ENCODE measurements at places on chromosomes 7 and 10.

DNA sequence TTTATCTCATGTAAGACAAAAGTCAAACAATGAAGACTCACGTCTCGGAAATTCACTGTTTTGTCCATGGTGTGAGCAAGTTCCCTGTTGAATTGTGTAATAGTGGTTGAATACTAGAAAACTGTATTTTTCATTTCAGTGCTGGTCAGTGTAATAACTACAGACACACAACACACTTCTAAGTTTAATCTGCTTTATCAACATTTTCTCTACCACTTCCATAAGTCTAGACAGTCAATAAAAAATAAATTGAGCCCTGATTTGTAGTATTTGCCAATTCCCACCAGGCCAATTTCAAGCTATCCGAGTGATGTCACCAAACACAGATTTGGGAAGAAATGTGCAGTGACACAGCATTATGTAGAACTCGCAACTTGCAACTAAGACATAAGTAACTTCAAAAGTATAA, 81.9 kb downstream of the GPR141 start:
- DNase-seq, result no peak

- no peak for DNase-seq
Observed at GRCh38 chr7:85068799-85069198, 118.1 kb downstream of the SEMA3D start.

DNA sequence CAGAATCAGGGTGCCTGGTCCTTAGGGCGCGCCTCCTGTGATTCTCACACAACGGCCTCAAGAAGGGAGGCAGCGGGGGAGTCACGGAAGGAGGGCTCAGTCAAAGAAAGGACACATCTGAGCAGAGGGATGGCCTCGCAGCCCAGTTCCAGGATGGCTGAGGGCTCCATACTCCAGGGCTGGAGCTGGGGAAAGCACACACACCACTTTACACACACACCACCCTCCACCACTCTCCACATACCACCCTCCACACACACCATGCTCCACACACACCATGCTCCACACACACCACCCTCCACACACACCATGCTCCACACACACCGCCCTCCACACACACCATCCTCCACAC, 22.2 kb downstream of the PRKAG2 start:
- no peak for DNase-seq

DNA sequence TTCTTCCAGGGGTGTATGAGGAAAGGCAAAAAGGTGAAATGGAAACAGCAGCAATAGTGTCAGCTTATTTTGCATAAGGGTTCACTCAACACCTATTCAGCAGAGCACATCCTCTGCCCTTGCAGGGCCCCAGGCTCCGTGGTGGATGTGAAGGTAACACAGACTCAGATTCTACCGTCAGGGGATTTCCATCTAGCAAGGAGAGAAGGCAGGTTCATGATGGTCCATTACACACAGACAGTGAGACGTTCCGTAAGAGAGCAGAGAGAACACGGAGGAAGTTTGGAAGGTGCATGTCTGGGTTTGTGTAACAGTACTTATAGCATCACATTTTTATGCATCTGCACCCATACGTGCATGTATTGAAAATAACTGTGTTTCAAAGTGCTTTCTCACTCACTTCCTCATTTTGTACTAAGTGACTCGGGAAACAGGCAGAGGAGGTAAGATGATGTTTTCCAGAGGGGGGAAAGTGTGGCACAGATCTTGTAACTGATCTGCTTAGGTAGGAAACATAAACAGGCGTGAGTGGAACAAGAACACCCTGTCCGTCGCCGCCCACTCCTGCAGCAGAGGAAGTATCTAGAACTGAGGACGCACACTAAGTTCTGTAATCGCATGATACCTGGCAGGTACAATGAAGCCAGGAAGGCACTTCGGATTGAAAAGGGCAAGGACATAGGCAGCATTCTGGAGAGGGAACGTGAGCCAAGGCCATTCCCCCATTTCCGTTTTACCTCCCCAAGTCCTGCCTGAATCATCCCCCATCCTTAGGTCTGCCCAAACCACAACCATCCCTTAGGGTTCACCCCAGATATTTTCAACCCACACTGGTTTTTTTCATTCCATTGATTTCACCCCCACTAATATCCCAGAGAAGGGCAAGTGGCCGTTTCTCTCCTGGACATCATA, 1.0 kb upstream of the ENO4 start:
- DNase-seq, result no peak

- DNase-seq, result no peak
Observed at GRCh38 chr7:47415318-47416212, 166.3 kb downstream of the TNS3 start.

DNA sequence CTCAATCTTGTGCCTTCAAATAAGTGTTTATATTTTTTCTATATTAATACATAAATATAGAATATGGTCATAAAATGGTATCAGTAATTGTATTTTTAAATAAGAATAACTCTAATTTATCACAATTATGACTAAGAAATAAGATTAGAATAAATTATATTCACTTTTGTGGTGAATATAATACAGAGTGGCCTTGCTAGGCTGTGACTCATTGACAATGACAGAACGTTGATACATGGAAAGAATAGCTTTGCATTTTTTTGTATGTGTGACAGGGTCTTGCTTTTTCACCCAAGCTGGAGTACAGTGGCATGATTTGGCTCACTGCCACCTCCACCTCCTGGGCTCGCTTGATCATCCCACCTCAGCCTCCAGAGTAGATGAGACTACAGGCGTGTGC, 47.8 kb upstream of the PCLO start:
- DNase-seq, result no peak

GRCh38 chr10:114688786-114689185, 30.7 kb upstream of the ABLIM1 start:
- no peak for DNase-seq

DNA sequence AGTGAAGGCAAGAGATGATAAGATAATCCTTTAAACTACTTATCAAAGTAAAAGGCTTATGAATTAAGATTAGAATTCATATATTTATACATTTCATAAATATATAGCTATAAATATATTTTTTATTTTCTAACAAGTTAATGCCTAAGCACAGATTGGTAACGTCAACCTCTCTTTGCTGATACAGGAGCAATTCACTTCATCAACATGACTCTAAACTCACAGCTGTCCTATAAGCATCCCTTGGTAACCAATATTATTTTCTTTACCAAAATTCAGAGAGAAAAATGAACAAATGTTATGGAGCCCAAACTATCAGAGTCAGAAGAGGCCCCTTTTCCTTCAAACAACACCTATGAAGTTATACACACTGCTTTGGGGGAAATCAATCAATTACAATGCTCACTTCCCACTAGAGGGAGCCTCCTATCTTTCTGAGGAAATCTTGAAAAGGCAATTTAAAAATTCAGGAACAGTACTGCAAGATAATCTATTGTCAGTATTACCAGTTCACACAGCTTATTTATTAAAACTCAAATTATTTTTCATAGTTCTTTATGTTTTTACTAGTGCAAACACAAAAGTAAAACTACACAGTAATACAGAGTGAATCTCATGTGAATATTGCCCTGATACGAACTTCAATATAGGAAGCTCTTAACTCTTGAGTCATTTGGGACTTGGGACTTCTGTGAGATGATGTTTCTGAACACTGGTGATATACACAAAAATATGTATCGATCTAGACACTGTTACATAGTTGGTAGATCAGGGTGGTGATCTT, 51.0 kb upstream of the NOBOX start:
- no peak for DNase-seq

GRCh38 chr7:136687693-136688322, 180.6 kb upstream of the CHRM2 start:
- no peak for DNase-seq

DNA sequence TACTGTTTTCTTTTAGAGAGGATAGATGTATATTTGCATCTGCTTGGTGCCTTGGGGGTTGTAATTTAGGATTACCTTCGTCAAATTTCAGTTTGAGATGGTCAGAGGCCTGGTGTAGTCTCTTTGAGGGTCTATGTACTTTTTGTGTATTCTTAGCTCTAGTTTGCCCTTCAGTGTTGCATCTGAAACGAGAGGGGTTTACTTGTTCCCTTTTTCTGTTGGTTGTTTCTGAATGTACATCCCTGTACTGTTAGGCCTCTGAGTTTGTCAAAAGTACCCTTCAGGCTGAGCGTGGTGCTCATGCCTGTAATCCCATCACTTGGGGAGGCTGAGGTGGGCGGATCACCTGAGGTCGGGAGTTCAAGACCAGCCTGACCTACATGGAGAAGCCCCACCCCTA, 60.0 kb downstream of the MLLT10 start:
- DNase-seq, result no peak

DNA sequence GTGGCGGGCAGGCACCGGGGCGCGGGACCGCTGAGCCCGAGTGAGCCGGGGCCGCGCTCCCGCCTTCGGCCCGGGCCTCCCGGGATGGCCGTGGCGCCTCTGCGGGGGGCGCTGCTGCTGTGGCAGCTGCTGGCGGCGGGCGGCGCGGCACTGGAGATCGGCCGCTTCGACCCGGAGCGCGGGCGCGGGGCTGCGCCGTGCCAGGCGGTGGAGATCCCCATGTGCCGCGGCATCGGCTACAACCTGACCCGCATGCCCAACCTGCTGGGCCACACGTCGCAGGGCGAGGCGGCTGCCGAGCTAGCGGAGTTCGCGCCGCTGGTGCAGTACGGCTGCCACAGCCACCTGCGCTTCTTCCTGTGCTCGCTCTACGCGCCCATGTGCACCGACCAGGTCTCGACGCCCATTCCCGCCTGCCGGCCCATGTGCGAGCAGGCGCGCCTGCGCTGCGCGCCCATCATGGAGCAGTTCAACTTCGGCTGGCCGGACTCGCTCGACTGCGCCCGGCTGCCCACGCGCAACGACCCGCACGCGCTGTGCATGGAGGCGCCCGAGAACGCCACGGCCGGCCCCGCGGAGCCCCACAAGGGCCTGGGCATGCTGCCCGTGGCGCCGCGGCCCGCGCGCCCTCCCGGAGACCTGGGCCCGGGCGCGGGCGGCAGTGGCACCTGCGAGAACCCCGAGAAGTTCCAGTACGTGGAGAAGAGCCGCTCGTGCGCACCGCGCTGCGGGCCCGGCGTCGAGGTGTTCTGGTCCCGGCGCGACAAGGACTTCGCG, 534 bp downstream of the FZD9 start:
- no peak for DNase-seq

GRCh38 chr7:105861224-105861623, 15.2 kb downstream of the ATXN7L1 start:
- DNase-seq, result no peak

DNA sequence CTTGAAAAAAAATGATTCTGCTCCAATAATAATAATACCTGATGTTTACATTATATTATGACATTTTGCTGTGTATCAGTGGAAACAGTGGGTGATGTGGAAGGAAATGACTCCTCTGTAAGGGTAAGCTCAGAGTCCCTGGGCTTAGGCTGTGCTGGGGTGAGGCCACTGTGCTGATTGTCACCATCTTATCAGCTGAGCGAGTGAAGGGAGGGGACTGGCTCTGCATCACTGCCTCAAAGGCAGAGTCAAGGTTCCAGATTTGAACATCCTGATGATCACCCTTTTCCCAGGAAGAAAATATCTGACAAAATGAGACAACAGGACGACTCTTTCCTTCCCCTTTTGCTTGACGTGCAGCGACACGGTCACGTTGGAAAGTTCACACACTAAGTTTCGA, 24.0 kb upstream of the HABP2 start:
- DNase-seq, result no peak

DNA sequence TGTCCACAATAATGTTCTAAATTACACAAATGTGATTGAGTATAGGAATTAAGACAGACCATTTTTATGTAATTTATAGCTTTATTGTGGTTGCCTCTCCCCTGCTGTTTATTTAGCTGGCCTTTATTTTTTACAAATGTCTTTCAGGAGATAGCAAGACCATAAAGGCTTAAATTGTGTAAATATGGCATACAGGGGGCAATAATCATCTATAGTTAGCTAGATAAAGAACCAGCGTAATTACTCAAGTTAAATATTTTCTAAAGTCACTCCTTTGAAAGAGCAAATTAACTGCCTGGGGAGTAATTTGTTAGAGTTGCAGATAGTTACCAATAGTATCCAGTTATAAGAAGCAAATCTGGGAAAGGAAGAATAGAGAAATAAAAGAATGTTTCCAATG, at the start of gene MALRD1:
MALRD1 (plus strand) TSS at position 313 of the 400 bp plus-strand sequence. CDS start 138 bp downstream, outside the sequence.
- no peak for DNase-seq

GRCh38 chr7:49324707-49325106, 400.4 kb downstream of the CDC14C start:
- DNase-seq, result no peak

GRCh38 chr10:37643187-37643586, 214.2 kb downstream of the ZNF248 start:
- no peak for DNase-seq

- no peak for DNase-seq
Observed at GRCh38 chr10:56298941-56299340, 62.1 kb downstream of the ZWINT start.

GRCh38 chr10:31963589-31963980, 35.0 kb upstream of the ARHGAP12 start:
- no peak for DNase-seq

All from GDM1 (cell line).